T-helper 1 cell (primary cell): ENCODE measurements at places on chromosomes 11 and 22.

DNA sequence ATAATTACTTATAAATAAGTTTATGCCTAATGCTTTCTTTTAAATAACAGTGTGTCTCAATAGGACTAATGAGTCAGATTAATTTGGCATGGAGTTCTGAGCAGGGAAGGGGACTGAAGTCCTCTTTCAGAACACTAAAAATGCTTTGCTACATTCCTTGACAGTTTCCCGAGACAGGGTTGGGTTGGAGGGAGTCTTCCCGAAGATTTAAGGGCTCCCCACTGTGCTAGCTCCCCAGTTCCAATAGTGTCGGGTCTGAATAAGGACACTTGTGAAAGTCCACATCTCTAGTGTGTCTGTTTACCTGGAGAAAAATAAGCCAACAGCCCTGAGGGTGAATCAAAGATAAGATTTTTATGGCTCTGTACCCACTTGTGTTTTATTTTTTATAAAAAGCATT, 41.8 kb upstream of the HSD17B12 start:
- DNase-seq, result no peak

DNA sequence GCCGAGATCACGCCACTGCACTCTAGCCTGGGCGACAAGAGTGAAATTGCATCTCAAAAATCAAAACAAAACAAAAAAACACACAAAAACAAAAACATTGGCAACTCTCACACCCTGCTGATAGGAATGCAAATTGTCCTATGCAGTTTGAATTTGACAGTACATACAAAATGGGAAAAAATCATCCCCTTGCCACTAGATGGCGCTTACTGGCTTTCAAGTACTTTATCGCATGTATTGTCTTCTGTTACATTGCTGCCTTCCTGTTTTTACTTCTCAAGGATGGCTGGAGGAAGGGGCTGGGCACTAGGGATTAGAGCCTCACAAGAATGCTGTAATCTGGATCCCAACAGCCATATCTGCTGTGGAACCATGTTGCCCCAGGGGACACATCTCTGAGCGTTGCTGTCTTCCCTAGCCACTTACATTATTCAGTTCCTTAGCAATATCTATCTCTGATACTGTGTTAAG, 59.4 kb upstream of the A4GALT start:
- peak; percentile 39 for DNase-seq

- no peak for DNase-seq
Observed at GRCh38 chr22:46052331-46052771, 75.4 kb upstream of the WNT7B start.

DNA sequence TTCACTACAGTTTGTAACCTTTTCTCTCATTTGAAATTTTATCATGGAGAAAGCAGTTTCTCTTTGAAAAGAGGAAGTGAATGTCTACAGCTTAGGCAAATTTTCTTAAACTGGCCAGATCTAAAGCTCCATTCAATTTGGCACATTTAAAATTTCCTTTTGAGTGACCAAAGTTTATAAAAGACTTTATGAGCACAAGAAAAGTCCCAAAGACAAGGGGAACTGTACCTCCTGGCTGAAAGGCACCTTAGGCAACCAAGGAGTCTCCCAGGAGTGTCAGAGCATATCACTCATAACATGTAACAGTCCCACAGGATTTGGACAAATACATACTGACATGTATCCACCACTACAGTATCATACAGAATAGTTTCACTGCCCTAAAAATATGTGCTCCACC, 41.3 kb downstream of the NARS2 start:
- no peak for DNase-seq

DNA sequence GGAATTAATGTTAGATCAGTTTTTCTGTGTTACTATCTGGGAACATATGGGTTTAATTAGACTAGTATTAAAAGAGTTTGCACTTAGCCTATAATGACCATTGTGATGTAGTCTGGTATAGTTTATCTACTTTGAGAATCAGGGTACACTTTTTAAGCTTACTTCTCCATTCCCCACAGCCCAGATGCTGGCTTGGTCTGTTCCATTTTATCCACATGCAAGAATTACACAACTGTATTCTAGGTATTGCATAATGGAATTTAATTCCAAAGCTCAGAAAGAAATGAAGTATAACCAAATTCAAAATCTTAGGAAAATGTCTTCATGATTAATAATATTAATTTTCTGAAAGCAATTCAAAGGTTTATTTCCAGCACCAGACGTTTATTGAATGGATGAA, 122.2 kb upstream of the PDGFD start:
- DNase-seq, result no peak

GRCh38 chr11:118051611-118052461, 25.0 kb upstream of the TMPRSS4 start:
- DNase-seq, result peak; percentile 69

DNA sequence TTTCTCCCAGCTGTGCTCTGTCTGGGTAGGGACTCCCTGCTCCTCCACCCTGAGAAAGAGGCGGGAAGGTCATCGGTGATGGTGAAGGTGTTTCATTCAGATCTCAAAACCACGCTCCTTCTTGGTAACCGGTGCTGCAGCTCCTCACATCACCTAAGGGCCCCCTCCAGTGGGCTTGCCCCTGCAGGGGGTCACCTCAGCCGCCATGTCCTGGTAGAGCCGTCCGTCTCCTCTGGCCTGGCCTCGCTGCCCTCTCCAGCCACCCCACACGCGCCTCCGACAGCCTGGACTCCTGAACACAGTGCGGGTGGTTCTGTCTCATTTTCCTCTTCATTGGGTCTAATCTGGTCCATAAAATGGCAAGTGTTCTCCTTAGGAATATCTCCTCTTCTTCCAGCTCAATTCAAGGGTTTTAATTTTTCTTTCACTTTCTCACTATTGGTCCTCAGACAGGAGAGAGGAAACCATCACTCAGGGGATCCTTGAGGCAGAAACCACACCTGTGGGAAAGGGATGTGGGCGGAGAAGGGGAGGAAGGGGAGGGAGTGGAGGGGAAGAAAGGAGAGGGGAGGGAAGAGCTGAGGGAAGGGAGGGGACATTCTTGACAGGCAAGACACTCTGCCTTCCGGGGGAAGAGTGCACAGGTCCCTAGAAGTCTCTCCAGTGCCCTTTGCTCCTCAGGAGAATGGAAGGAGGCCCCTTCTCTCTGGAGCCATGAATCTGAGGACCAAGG, 1338.4 kb downstream of the TBC1D22A start:
- DNase-seq, result no peak

- no peak for DNase-seq
Observed at GRCh38 chr22:49214976-49215375, 612.7 kb downstream of the BRD1 start.

- DNase-seq, result no peak
Observed at GRCh38 chr11:70550456-70551195, 152.3 kb downstream of the CTTN start.

- DNase-seq, result no peak
Observed at GRCh38 chr22:44424867-44425693, 73.0 kb downstream of the RTL6 start.

DNA sequence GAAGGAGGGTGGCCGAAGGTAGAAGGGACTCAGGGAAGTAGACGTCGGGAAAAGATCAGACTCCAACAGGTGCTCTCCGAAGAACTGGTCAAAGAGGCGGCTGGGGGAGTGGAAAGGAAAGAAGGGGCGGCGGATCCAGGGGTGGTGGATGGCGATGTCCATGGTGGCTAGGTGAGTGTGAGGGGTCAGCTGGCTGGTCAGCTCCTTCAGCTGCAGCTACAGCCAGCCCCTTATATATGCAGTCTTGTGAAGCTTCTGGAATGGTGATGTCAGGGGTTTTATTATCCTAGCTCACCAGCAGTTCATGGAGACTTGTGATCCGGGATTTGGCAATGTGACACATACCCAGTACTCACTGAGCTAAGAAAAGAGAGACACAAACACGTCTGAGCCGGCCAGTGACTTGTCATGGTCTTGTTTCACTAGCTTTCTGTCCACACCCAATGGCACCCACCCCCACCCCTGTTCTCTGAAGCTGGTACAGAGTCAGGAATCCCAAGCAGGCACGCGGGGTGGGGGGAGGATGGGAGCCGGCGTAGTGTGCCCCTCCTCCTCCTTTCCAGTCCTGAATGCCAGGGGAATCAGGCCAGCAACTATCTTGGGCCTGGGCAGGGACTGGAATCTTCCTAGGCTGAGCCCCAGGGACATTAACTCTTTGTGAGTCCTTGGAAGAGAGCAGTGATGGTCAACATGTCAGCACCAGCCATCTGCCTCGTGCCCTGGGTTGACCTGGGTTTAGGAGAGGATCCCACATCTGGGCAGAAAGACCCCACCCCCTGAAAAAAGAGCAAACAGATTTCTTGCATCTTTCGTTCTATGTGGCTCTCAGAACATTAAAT, at the start of gene CRYAB:
CRYAB (minus strand) TSS at position 208 of the 839 bp plus-strand sequence; CDS start at position 162, 46 bp downstream.
- DNase-seq, result no peak

GRCh38 chr22:42747701-42748513, 27.2 kb upstream of the A4GALT start:
- DNase-seq, result no peak

DNA sequence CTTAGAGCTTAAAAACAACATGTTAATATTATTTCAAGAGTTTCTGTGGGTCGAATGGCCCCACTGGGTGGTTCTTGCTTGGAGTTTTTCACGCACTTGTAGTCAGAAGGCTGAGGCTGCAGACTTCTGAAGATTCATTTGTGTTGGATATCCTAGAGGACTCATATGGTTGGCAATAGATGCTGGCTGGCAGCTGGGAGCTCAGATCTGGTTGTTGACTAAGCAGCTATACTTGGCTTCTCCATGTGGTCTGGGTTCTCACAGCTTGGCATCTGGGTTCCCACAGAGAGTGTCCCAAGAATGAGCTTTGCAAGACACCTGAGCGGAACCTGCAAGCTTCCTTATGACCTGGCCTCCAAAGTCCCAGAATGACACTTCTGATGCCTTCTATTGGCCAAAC, 163.9 kb upstream of the ZC3H12C start:
- no peak for DNase-seq

GRCh38 chr11:73317373-73317772, 9.3 kb downstream of the ARHGEF17 start:
- DNase-seq, result no peak

- DNase-seq, result no peak
Observed at GRCh38 chr11:119222308-119222707, 16.2 kb downstream of the CBL start.

GRCh38 chr11:92811341-92811740, 158.1 kb upstream of the MTNR1B start:
- DNase-seq, result no peak

- DNase-seq, result no peak
Observed at GRCh38 chr11:66881451-66881835, 24.6 kb downstream of the LRFN4 start.

GRCh38 chr11:35752115-35752514, 89.5 kb downstream of the TRIM44 start:
- no peak for DNase-seq

DNA sequence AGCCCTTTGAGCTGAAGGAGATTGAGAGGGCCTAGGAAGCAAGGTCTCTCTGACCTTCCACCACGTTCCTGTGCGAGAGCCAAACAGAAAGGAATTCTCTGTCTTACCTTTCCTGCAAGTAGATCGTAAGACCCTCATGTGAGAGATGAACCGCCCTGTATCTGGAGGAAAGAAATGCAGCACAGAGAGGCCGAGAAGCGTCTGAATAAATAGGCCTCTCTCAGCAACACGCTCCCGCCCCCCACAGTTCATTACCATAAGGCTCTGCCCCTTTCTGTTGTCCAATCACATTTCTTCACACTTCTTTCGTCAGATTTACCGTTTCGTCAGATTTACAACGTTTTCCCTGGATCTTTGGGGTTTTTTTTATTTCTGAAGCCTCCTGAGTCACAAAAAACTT, 90.3 kb downstream of the BLID start:
- DNase-seq, result no peak

DNA sequence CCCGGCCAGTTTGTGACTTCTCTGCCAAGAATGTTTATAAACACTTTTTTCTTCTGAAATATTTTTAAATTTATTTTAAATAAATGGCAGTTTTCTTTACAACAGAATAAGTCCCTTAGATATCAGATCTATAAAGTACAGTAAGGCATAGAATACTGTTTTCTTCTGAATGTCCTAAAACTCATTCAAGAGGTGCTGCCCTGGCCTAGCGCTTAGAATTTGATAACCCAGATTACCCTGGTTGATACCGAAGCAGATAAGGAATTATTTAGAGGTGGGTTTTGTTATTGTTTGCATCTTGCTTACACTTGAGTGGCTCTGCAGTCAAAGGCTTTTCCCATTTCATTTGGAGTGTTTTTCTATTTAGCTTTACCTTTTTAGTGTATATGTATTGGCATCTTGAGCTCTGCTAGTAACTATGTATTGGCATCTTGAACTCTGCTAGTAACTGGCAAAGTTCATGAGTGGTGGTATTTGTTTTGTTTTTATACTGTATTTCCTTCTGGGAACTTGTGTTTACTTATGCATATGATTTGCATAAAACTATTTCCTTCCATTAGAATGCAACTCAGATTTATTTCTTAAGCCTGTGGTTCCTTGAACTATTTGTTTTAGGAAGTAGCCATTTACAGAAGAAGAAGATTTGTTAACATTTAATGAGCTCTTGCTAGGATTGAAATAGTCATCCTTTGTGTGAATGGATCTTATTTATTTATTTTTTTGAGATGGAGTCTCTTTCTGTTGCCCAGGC, 1.2 kb downstream of the ACAD8 start:
- no peak for DNase-seq

GRCh38 chr22:42743501-42743991, 22.9 kb upstream of the A4GALT start:
- no peak for DNase-seq

DNA sequence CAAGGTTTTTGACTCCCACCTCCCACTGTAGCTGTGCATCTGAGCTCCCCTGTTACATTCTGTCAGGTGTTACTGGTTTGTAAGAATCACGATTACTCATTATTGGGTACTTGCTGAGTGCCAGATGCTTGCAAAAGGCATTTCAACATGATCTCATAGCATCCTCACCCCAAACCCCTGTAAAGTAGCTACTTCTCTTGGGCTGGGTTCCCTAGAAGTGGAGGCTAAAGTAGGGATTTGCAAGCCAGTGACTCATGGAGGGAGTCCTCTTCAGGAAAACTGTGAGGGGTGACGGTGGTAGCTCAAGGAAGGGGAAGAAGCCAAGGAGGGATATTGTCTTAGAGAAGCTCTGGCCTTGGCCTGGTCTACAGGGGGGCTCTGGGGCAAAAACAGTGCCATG, 78.6 kb downstream of the TIMP3 start:
- DNase-seq, result no peak

GRCh38 chr11:65790902-65791650, 4.2 kb downstream of the OVOL1 start:
- no peak for DNase-seq

DNA sequence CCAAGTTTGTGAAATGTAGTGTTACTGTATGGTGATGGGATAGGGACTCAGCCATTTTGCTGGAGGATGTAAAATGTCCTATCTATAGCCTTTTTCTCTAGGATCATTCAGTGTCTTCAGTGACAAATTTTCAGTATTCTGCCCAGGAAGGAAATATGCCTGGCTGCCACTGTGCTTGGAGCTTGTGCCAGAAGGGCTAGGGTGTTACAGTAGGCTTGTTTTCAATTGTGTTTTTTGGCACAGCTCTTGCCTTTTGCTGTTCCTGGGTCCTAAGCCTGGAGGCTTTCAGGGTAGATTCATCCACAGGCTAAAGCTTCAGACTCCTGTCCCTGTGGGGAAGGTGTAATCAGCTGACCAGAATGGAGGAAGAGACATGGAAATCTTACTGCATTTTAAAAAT, 22.0 kb upstream of the PHOX2A start:
- no peak for DNase-seq
